Smooth muscle cell of the coronary artery (primary cell): ENCODE measurements at places on chromosomes 12 and 14. TPM values are rescaled to one million over a fixed set of nuclear protein-coding genes. Genes with fewer than 3 reads are reported as not detected.

The PRPH gene
- total RNA-seq = 0.35 and 1.5 TPM in 2 replicates

The KRT79 gene
- not detected in 2 replicates for total RNA-seq

The CYP27B1 gene
- total RNA-seq = 0.68 TPM in 1 of 2 replicates, not detected in the other

The FAIM2 gene
- total RNA-seq = 0.38 and 41.0 TPM in 2 replicates

The SLC24A4 gene
- total RNA-seq = not detected in 2 replicates

The TAS2R10 gene
- total RNA-seq = 0.23 and 0.53 TPM in 2 replicates

The ARHGEF40 gene
- total RNA-seq = 26.4 and 32.6 TPM in 2 replicates

The DDX51 gene
- total RNA-seq = 7.4 and 7.8 TPM in 2 replicates
